ENCODE measurements at places on chromosomes 1 and 21. TPM values are rescaled to one million over a fixed set of nuclear protein-coding genes. Genes with fewer than 3 reads are reported as not detected.

- peak overlapping the region; percentile 76 for H3K4me3 ChIP-seq
- no peaks in the 10 kb centered on the region for H3K36me3 ChIP-seq
- H3K27me3 ChIP-seq, result no peaks in the 10 kb centered on the region
- H3K4me1 ChIP-seq, result peaks cover 3% of the 10 kb centered on the region
Observed at GRCh38 chr1:175192111-175192629, 406 bp downstream of the KIAA0040 start.

- peaks cover 54% of the 10 kb centered on the region for H3K4me1 ChIP-seq
- no peak overlapping the region for H3K4me3 ChIP-seq
- no peak for DNase-seq
Observed at GRCh38 chr1:19723874-19724273, 59.2 kb downstream of the HTR6 start.

DNA sequence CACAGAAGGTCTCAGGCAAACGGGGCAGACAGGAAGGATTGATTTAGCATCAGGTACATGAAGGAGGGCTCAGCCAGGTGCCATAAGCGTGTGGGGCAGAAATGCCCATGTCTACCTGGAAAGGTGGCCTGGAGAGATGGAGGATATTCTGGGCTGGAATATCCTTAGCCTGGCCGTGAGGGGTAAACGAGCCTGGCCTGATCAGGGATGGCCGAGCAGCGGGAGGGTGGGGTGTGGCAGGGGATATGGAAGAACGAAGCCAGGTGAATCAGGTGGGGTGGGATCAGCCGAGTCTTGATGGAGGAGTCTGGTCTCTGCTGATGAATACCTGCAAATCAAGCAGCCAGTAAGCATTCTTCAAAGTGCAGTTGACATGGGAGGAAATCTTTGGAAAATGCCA is 35.5 kb upstream of the TTC22 start:
- H3K4me1 ChIP-seq, result no peaks in the 10 kb centered on the region
- no peaks in the 10 kb centered on the region for H3K27me3 ChIP-seq
- no peak for DNase-seq
- no peak overlapping the region for H3K27ac ChIP-seq

Gene PRAMEF2
- total RNA-seq, result not detected

Gene SPRR2A
- not detected for total RNA-seq

DNA sequence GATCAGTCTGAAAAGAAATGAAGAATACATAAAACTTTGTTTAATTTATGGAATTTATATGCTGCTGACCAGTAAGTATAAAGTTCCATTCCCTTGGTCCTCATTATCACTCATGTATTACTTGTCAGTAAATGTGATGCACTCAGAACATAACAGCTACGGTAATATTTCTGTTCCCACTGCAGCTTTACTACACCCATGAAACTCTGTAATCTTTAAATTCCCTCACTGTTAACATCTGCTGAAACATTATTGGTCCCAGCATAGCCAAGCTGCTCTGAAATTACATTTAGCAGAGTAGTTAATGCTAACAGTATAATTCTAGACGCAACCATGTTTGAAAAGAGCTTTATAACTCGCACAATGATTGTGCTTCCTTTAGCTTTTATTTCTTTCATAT is 238.4 kb downstream of the GPATCH2 start:
- H3K27me3 ChIP-seq, result no peaks in the 10 kb centered on the region

- DNase-seq, result no peak
- no peak overlapping the region for H3K4me3 ChIP-seq
- no peaks in the 10 kb centered on the region for H3K36me3 ChIP-seq
- no peak overlapping the region for H3K27ac ChIP-seq
- H3K27me3 ChIP-seq, result no peaks in the 10 kb centered on the region
Observed at GRCh38 chr21:45845770-45846090, 135.8 kb upstream of the COL6A1 start.

- no peak overlapping the region for H3K4me3 ChIP-seq
- H3K27me3 ChIP-seq, result no peaks in the 10 kb centered on the region
- H3K36me3 ChIP-seq, result no peaks in the 10 kb centered on the region
- no peak overlapping the region for H3K27ac ChIP-seq
Observed at GRCh38 chr1:100377590-100378361, 25.5 kb downstream of the CDC14A start.

Gene CD84
- total RNA-seq, result 11.6 TPM

DNA sequence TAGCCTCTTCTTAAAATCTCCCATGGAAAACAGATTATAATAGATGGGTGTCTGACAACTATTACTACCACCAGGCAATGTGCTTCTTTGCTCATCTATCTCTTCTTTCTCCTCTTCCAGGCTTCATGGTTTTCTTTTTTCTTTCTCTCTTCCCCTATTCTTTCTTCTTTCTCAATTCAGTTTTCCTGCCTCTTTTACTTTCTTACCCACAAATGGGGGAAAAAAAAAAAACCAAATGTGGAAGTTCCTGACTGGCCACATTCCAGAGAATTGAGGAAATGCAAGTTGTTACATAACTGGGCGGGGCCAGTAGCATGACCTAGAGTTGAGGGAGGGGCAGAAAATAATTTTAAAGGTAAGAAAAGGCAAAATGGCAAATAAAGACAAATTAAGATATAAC is 10.9 kb upstream of the SMG7 start:
- no peak overlapping the region for H3K27ac ChIP-seq
- H3K36me3 ChIP-seq, result no peaks in the 10 kb centered on the region
- H3K27me3 ChIP-seq, result no peaks in the 10 kb centered on the region
- no peak overlapping the region for H3K4me3 ChIP-seq
- H3K4me1 ChIP-seq, result no peaks in the 10 kb centered on the region

- no peaks in the 10 kb centered on the region for H3K36me3 ChIP-seq
- no peaks in the 10 kb centered on the region for H3K4me1 ChIP-seq
- H3K4me3 ChIP-seq, result no peak overlapping the region
- no peak overlapping the region for H3K27ac ChIP-seq
- DNase-seq, result no peak
Observed at GRCh38 chr1:8937701-8938100, 8.0 kb upstream of the CA6 start.

- no peak overlapping the region for H3K4me3 ChIP-seq
- no peaks in the 10 kb centered on the region for H3K27me3 ChIP-seq
- DNase-seq, result no peak
- H3K4me1 ChIP-seq, result no peaks in the 10 kb centered on the region
- no peak overlapping the region for H3K27ac ChIP-seq
- no peaks in the 10 kb centered on the region for H3K36me3 ChIP-seq
Observed at GRCh38 chr1:118032883-118033282, 103.3 kb downstream of the WDR3 start.

- no peaks in the 10 kb centered on the region for H3K36me3 ChIP-seq
- peak overlapping the region; percentile 40 for H3K4me3 ChIP-seq
- peak; percentile 87 for DNase-seq
- H3K27ac ChIP-seq, result peak overlapping the region; percentile 91
Observed at GRCh38 chr1:19452221-19452663, 33.1 kb downstream of the CAPZB start.

- no peaks in the 10 kb centered on the region for H3K4me1 ChIP-seq
- DNase-seq, result no peak
- no peak overlapping the region for H3K4me3 ChIP-seq
- H3K27ac ChIP-seq, result no peak overlapping the region
Observed at GRCh38 chr1:42825036-42825851, 8.0 kb upstream of the SVBP start.

Gene FAM163A
- total RNA-seq, result not detected

DNA sequence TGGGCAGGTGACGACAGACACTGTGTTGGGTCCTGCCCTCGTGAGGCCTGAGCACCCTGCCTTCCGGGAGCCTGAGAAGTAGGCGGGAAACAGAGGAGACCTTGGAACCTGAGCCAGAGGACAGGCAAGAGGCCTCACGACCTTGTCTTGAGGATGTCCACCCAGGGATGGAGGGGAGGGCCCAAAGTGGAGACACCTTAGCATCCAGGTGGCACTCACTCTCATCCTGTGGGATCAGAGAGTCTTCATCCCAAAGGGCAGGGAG is 347.2 kb downstream of the NPHP4 start:
- no peak overlapping the region for H3K4me3 ChIP-seq
- no peak for DNase-seq
- no peaks in the 10 kb centered on the region for H3K27me3 ChIP-seq
- H3K36me3 ChIP-seq, result no peaks in the 10 kb centered on the region
- H3K27ac ChIP-seq, result no peak overlapping the region

Gene AHCYL1
- total RNA-seq, result 69.3 TPM

DNA sequence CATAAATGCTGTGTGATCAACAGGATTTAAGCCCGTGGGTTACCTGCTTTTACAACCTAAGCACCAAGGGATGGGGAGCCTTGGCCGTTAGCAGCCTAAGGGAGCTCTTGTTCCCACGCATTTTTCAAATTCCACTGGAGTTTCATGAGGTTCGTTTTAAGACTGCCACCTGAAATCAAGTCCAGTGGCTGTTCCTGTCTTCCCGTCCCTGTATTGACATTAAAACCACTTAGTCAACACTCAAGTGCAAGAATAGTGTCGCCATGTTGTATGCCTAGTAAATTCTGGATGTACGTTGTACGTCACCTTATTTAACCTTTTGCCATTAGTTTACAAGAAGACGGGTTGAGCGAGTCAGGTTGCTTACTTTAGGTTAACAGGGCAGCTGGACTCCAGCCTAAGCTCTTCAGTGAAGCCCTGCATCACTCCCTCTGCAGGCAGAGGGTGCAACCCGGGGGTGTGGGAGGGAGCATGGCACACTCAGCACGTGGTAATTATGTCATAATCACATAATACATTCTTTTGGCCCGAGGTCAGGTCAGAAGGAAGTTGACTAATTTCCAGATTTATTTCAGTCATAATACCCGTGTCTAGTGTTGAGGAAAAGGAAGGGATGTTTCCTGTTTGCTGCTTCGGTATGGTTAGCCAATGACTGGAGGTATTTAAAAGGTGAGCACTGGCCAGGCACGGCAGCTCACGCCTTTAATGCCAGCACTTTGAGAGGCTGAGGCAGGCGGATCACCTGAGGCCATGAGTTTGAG is 42.5 kb downstream of the CNST start:
- DNase-seq, result peak; percentile 9
- peak overlapping the region; percentile 20 for H3K27ac ChIP-seq
- H3K4me3 ChIP-seq, result peak overlapping the region; percentile 23
- no peaks in the 10 kb centered on the region for H3K27me3 ChIP-seq
- H3K36me3 ChIP-seq, result no peaks in the 10 kb centered on the region

Gene SPATA45
- total RNA-seq, result not detected

Gene ARTN
- 6.1 TPM for total RNA-seq

Gene CCDC30
- total RNA-seq, result 4.9 TPM

Gene CACNA1S
- total RNA-seq, result not detected

- H3K4me1 ChIP-seq, result no peaks in the 10 kb centered on the region
- no peaks in the 10 kb centered on the region for H3K36me3 ChIP-seq
- no peak for DNase-seq
- no peaks in the 10 kb centered on the region for H3K27me3 ChIP-seq
- no peak overlapping the region for H3K27ac ChIP-seq
- no peak overlapping the region for H3K4me3 ChIP-seq
Observed at GRCh38 chr1:24875257-24875656, 54.8 kb downstream of the RUNX3 start.

Gene HSD3B2
- not detected for total RNA-seq

DNA sequence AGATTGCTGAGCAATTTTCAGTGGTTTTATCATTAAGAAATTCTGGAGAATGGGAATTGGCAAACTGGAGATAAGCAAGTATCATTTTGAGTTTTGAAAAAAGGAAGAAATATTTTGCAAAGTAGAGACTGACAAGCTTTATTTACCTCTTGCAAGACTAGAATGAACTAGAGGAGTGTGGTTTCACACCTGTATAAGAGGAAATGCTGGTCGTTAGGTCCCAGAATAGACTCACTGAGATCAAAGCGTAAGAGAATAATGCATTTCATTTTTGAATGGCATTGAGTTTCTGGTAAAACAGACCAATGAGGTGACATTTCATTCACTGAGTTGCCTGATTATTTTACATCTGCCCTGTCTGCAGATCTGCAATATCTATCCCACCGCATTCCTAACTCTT is 308.1 kb downstream of the ADGRL2 start:
- H3K36me3 ChIP-seq, result no peaks in the 10 kb centered on the region
- H3K27me3 ChIP-seq, result no peaks in the 10 kb centered on the region
- peaks cover 8% of the 10 kb centered on the region for H3K4me1 ChIP-seq
- no peak overlapping the region for H3K4me3 ChIP-seq
- DNase-seq, result no peak
- no peak overlapping the region for H3K27ac ChIP-seq

Gene VCAM1
- total RNA-seq, result 77.6 TPM

Gene FOXO6
- total RNA-seq, result not detected

DNA sequence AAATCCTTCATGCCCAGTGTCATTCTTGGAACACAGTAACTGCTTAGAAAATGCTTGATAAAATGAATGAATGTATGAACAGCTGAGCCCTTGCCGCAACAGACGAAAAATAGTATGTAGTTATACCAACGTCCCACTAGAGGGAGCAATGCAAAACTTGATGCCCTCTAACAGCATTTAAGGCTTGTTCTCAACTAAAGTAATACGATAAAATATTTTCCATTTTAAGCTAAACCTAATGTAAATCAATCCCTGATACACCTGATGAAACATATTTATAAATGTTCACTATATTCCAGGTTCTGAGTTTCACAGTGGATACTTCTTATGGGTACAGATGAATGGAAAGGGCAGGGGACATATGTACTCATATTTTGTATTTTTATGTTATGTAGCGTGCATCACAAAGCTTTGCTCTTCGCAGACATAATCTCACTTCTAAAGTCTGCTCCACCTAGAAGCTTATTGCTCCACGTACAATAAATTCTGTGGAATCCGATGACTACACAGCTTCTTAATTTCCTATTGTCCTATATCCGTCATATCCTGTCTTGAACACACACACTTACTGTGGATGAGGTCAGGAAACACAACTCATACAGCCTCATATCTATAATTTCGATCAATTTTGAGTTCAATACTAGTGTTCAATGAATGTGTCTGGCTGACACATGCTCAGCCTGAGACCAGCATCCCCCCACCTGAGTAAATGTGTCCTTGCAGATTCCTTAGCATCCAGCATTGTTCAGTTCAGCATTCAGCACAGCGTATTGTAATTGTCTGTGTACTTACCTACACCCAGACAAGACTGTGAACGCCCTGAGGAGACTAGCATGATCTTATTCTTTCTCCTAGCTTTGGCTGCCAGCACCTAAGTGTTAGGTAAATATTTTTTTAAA is 4.4 kb upstream of the UTP25 start:
- H3K4me3 ChIP-seq, result peak overlapping the region; percentile 5
- H3K4me1 ChIP-seq, result peaks cover 3% of the 10 kb centered on the region
- no peaks in the 10 kb centered on the region for H3K36me3 ChIP-seq
